Anterior cingulate cortex (tissue), 58 donors: ENCODE measurements at places on chromosomes 4 and X.

- DNase-seq: no peak
These were observed 107.6 kb downstream of the DCTD start for GRCh38 chr4:182809417-182810102.

- DNase-seq: no peak
These were observed 112.7 kb upstream of the DUSP21 start for GRCh38 chrX:44731160-44731559.

GRCh38 chrX:82757614-82758013 lies 750.5 kb upstream of the POU3F4 start:
- DNase-seq: no peak

- no peak for DNase-seq
These were observed 12.7 kb downstream of the PGK1 start for GRCh38 chrX:78116766-78117165.

- no peak for DNase-seq
These were observed 2.8 kb upstream of the AMTN start for GRCh38 chr4:70515367-70516250.

- DNase-seq: no peak
These were observed 39.7 kb downstream of the PRSS12 start for GRCh38 chr4:118313098-118313497.

DNA sequence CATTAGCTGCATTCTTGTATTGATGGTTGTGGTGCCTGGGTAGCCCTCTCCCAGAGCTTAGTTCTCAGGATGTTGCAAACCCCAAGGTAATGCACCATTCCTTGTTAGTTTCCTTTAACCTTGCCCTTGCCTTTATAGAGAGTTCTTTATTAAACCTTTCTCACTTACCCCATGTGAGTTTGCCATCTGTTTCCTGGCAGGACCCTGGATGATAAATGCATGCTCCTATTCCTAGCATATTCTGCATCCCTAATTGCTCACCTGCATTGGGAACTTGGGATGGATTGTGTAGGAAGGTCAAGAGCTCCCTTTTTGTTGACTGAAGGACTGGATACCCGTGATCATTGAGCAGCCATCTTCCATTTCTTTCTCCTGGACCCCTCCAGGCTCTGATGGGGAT lies 59.9 kb upstream of the AP1S2 start:
- no peak for DNase-seq

DNA sequence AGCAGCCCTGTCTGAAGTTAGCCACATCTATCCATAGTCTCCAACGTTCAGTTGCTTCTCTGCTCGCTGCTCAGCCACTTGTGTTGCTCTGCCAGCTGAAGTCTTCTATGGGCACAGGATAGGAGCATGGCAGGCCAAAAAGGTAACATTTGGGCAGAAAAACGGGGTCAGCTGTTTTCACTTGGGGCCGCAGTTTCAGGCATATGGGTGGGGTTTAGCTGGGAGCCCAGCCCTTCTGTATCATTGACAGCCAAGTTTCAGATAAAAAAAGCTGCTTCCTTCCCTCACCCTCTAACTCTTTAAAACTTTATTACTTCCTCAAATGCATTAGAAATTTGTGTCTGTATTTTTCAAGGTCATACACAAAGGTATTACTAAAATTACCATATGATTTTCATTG lies 18.4 kb upstream of the MANBA start:
- no peak for DNase-seq

DNA sequence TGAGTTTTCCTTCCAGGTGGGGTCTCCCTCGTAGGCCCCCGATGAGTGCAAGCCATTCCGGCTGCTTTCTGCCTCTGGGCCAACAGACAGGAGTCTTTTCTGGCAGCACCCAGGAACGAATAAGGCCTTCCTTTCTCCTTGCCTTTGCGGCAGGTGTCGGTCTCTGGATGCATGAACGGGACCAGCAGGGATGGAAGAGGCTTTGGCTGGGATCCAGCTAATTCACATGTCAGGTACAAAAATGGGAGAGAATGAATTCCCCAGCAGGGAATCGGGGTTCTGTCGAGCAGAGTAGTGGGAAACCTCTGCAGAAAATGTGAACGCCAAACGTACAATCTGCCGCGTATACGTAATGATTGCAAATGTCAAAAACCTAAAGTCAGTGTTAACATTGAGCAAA lies 146.1 kb upstream of the TBL1X start:
- DNase-seq: no peak

- DNase-seq: no peak
These were observed 6.5 kb upstream of the GJB1 start for GRCh38 chrX:71216485-71216884.

DNA sequence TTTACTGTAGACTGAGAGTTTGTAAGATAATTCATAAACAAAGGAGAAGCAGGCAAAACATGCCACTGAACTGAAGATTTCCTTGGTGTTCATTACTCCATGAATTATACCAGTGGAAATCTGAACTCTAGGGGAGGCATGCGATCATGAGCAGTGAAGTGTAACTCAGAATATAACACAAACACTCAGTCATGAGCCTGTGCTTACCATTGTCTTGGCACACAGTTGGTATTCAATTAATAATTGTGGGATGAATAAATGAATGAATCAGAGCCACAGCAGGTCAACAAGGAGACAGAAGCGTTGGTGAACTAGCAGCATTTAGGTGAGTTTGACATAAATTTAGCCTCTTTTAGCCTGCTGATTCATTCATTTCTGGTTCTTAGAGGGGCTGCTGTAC lies 263.5 kb upstream of the DKK2 start:
- DNase-seq: no peak

GRCh38 chrX:153722704-153723350 lies 1.4 kb downstream of the BCAP31 start:
- DNase-seq: no peak

DNA sequence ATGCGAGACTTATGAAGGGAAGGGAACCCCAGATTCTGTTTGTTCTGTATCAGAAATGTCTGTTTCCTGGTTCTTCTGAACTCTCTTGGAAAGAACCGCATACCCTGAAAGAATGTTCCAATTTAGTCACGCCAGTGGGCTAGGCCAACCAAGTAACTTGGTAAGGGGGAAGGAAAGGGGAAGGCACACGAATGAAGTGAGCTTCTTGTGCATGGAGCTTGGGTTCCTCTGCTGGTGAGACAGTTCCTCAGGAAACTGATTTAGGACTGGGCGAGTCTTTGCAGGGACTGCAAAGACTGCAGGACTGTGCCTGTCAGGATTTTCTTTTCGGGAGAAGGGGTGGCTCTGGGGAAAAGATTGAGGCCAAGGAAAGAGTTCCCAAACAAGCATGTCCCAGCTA lies 35.6 kb downstream of the FRMPD3 start:
- no peak for DNase-seq

GRCh38 chrX:107561468-107562215 lies 66.7 kb upstream of the PRPS1 start:
- no peak for DNase-seq

GRCh38 chr4:145930592-145930991 lies 8.0 kb downstream of the ZNF827 start:
- no peak for DNase-seq

DNA sequence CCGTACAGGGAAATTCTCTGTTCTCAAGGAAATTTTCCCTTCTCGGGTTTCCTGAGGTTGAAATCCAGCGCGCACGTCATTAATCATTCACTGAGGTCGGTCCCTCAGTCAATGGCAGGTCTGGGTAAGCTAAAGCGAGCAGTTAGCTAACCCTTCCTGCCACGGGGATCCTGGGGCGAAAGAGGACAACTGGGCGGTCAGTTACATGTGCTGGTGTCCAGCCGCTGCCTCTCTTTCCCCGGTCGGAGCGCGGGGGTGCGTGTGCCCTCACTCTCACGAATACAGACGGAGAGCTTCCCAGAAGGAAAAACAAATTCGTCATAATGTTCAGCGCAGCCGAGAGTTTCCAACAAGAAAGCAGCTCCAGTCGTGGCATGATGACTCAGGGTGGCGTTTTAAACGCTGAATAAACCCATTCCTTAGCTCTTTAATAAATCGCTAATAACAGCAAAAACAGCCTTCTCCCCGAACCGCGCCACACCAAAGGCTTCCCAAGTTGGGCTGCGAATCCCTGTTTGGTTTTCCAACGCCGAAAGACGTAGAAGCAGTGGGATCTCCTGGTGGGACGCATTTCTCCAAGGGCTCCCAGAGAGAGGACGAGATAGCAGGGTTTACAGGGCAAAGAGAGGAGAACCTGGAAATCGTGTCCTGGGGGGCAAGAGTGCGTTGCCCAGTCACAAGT lies 752 bp upstream of the FGF5 start:
- no peak for DNase-seq
